ENCODE measurements at places on chromosomes 12 and 14.

GRCh38 chr12:113942209-113942608 is 23.9 kb downstream of the RBM19 start:
- DNase-seq, result no peak

GRCh38 chr12:45232756-45233372 is 17.0 kb downstream of the ANO6 start:
- DNase-seq, result peak; percentile 33

- no peak for DNase-seq
These were observed 15.0 kb downstream of the G2E3 start for GRCh38 chr14:30573966-30574365.

- DNase-seq, result no peak
These were observed 4.2 kb downstream of the HSPB8 start for GRCh38 chr12:119182701-119183493.

DNA sequence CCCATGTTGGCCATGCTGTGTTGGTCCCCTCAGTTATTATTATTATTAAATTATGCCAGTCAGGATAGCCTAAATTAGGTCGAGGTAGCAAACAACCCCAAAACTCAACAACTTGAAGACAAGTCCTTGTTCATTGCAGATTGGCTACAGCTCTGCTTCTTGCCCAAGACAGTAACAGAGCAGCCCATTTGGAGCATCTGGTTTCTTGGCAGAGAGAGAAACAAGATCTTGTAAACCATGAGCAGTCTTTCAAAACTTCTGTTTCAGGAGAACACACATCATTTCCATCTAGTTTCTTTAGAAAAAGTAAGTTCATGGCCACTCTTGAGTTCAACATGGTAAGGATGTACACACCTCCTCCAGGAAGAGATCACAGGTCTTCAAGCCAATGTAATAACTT is 52.3 kb downstream of the E2F7 start:
- DNase-seq, result no peak

- DNase-seq, result no peak
These were observed 7.1 kb downstream of the EIF2S3B start for GRCh38 chr12:10512798-10513197.

GRCh38 chr12:22415342-22416309 is 81.1 kb upstream of the ST8SIA1 start:
- DNase-seq, result no peak

GRCh38 chr12:45402288-45402687 is 186.4 kb downstream of the ANO6 start:
- DNase-seq, result no peak

GRCh38 chr12:124709722-124710687 is 142.6 kb upstream of the NCOR2 start:
- no peak for DNase-seq

GRCh38 chr12:131603939-131604795 is 106.7 kb upstream of the SFSWAP start:
- DNase-seq, result no peak

DNA sequence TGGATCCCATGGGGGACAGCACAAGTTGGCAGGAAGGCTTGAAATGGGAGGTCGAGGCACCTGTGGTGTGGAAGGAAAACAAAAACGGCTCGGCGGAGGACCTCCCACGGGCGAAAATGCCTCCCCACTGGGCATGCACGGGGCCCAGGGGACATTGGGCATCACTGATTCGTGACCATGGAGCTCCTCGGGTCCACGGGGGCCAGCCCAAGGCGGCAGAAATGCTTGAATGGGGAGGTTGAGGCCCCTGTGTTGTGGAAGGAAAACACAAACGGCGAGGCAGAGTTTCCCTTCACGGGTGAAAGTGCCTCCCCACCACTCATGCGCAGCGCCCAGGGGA is 376.0 kb downstream of the ALG10 start:
- DNase-seq, result no peak

- DNase-seq, result no peak
These were observed 348.7 kb downstream of the NAV3 start for GRCh38 chr12:78179346-78179745.

- no peak for DNase-seq
These were observed 3.8 kb downstream of the GPD1 start for GRCh38 chr12:50107416-50108268.

GRCh38 chr14:37198273-37198598 is 499 bp downstream of the MIPOL1 start:
- no peak for DNase-seq

DNA sequence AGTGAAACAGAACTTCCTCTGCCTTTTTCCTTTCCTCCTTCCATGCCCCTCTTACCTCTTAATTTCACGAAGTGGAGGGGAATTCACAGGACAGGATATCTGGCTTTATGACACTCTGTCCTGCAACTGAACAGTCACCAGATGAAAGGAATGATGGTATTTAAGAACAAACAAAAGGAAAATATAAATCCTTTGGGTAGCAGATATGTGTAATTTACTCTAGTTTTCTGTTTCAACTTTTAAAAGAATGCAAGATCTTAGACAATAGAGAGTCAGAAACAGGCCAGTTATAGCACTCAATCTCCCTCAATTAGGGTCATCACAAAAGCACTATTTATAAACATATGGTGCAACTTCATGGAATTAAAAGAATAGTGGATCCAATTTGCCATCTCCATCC is 25.0 kb upstream of the HMGA2 start:
- no peak for DNase-seq

DNA sequence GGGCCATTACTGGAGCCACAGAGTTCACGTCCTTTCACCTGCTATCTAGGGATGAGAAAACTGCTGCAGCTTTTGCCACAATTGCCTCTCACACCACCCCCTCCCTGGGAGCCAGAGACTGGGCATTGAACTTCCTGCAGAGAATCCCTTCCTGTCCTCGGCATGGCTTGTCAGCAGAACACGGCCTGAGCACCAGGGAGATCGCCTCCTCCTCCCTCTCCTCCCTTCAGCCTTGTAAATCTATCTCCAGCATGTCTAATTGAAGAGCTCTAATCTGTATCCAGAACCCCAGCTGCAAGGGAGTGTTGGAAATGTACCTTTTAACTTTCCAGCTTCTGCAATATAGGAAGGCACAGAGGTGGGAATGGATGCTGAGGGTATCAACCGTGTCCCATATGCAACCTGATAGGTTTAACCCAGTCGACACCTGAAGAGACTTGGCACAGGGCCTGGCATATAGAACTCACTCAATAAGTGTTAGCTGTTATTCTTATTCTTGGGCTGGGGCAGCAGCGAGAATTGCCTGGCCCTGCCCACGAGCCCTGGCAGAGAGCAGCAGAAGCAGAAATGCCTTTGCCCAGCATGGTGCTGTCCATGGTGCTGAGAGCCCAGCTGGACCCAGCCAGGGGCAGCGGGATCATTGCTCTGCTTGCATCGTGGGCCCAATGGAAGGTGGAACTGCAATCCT is 26.8 kb downstream of the TMEM63C start:
- DNase-seq, result no peak

DNA sequence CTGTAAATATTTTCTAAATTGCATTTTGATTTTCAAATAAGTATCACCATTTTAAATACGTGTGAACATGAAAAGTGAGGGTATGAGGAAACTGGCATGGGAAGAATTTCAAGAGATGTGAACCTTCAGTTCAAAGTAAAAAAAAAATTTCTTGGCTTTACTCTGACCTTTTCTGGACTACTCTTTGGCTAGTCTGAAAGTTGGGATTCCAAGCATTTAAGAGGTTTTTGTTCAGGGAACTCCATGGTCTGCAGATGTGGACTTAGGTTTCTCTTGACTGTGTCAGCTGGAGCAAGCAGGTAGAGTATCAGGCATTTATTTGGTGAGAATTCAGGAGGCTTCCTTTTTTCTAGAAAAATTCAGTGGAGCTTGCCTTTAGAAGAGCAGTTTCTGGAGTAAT is 311.6 kb downstream of the LRIG3 start:
- DNase-seq, result no peak

DNA sequence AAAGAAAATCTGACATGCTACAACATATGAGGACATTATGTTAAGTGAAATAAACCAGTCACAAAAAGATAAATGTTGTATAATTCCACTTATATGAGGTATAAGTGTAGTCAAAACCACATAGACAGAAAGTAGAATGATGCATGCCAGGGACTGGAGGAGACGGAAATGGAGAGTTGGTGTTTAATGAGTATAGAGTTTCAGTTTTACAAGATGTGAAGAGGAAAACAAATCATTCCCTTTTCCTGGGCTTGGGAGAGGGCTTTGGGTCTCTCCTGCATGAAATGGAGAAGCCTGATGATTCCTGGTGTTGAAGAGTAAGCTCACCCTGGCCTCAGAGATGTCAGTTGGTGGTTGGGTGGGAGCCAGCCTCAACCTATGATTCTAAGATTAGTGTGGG is 158.4 kb upstream of the PLXNC1 start:
- no peak for DNase-seq

DNA sequence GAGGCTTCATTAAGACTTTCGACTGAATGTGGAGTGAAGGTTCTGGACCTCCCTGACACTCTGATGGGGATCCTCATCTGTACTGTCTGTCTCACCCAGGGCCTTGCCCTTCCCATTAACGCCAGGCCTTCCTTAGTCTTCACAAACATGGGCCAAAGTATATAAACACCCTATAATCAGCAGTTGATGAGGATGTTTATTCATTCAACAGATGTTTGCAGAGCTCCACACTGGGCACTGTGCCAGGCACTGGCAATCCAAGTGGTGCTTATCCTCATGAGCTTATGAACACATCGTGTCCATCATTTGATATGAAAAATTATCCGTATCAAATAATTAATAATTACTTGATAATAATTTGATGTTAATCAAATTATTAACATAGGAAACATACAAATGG is 454.4 kb downstream of the FUT8 start:
- DNase-seq, result no peak

- no peak for DNase-seq
These were observed 117.5 kb downstream of the VRK1 start for GRCh38 chr14:96914571-96915128.

- no peak for DNase-seq
These were observed 7.0 kb upstream of the ATXN2 start for GRCh38 chr12:111605911-111606766.

- DNase-seq, result no peak
These were observed 50.6 kb upstream of the FUT8 start for GRCh38 chr14:65361920-65362319.

GRCh38 chr14:83462759-83463158 is 1929.1 kb upstream of the SEL1L start:
- no peak for DNase-seq

GRCh38 chr14:26841920-26842741 is 244.3 kb upstream of the NOVA1 start:
- no peak for DNase-seq

DNA sequence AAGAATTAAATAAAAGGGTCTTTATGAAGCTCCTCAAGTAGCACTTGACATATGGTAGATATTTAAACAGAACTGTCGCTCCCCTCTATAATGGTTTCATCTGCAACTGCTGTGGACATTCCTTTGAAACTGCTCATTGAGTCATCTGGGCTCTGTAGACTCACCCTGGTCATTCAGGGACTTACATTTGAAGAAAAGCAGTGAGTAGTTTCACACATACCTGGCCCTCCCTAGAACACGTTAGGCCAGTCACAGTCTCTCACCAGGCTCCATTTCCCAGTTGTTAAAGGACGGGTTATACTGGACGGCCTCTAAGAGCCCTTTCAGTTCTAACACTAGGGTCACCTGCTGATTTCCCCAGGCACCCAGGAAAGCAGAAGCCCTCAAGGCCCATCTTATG is 217.0 kb downstream of the BCL11B start:
- no peak for DNase-seq

GRCh38 chr12:94305130-94305957 is 154.3 kb downstream of the CEP83 start:
- no peak for DNase-seq

DNA sequence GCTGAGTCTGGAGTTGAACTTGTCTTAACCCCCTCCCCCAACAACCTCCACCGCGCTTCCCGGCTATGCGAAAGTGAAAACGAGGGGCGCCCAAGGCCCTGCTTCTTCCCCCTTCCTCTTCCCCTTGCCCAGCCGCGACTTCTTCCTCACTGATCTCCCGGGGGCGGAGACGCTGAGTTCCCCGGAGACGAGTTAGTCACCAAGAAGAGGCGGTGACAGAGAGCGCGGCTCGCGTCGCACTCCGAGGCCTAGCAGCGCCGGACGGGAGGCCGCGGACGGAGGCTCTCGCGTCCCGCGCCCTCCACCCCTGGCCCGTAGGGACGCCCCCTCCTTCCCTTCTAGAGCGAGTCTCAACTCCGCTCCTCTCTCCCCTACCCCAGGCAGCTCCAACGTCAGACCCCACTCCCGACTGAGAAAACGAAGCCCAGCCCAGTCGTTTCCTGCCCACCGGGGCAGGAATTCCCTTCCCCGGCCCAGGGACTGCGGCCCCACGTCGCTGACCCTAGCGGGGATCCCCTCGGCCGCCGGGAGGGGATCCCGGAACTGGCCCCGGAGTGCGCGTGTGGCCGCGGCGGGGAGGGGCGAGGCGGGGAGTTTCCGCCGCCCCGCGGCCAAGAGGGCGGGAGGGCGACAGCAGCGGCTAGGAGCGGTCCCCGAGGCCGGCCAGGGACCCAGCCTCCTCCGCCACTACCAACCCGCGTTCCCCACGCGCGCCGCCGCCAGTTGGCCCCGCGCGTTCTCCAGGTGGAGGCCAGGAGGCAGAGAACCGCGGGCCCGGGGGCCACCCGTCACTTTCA is 1.4 kb downstream of the BAZ1A start:
- DNase-seq, result peak; percentile 82

- no peak for DNase-seq
These were observed 559 bp upstream of the CKAP4 start for GRCh38 chr12:106248312-106248845.

DNA sequence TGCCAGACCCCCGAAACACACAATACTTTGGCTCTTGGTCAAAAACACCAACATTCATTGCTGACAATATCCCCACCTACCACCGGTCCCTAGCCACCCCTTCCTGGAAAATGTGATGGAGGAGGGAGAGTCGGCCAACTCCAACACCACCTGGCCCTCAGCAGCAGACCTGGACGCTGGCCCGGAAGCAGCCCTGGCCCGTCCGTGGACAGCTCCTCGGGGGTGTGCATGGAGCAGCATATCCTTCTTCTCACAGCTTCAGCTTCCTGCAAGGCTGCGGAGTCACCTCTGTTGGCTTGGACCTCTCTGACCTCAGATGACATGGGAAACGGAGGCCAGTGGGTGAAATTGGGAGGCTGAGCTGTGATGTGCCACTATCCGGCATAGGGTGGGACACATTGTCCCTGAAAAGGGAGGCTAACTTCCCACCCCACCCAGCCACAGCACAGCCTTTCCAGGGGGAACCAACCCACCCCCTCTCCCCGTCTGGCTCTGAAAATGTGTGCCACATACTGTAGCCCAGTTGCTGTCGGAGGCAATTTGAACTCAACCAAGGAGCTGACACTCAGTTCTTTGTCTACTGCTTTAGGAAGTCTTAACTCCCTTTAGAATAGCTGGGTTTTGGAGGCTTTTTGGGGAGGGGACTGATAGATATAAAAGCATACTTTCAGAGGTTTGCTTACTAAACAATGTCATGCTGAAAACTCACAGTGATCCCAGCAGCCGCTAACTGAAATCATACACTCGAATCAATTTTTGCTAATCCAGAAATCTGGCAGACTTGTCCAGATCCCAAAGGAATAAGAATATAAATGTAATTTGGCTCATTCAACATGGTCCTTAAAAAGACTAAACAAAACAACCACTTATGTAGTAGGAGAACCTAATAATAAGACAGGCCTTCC is 43.1 kb upstream of the LTA4H start:
- DNase-seq, result no peak
